Pancreas (tissue), 10 donors: ENCODE measurements at places on chromosomes 3 and 15. TPM values are rescaled to one million over a fixed set of nuclear protein-coding genes. Genes with fewer than 3 reads are reported as not detected.

DNA sequence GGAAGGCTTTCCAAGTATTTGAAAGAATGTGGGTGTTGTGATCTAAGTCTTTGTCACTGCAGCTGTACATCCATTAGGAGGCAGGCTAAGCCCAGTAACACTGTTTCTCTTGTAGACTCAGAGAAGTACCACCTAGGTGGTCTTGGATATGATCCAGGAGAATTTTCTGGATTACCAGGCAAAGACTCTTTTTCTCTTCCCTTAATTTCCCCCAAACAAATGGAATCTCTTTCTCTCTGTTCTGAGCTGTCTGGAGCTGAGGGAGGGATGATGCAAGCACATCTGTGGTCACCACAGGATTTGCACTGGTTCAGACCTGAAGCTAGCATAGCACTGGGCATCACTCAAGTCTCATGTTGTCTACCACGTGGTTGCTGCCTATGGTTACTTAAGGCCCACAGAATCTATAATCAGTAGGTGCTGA is 227.6 kb downstream of the NECTIN3 start:
- H3K4me3 ChIP-seq = no peak overlapping the region
- no peak overlapping the region for H3K27ac ChIP-seq
- H3K36me3 ChIP-seq = no peaks in the 10 kb centered on the region

- no peak overlapping the region for H3K27ac ChIP-seq
- DNase-seq = no peak
- H3K4me3 ChIP-seq = no peak overlapping the region
- H3K36me3 ChIP-seq = no peaks in the 10 kb centered on the region
- no peaks in the 10 kb centered on the region for H3K4me1 ChIP-seq
These were observed 36.6 kb downstream of the ATP2B2 start for GRCh38 chr3:10468613-10469354.

GRCh38 chr15:58438956-58439355 is 7.2 kb downstream of the LIPC start:
- H3K4me1 ChIP-seq = peaks cover 33% of the 10 kb centered on the region
- DNase-seq = no peak
- H3K4me3 ChIP-seq = no peak overlapping the region
- H3K27me3 ChIP-seq = no peaks in the 10 kb centered on the region

DNA sequence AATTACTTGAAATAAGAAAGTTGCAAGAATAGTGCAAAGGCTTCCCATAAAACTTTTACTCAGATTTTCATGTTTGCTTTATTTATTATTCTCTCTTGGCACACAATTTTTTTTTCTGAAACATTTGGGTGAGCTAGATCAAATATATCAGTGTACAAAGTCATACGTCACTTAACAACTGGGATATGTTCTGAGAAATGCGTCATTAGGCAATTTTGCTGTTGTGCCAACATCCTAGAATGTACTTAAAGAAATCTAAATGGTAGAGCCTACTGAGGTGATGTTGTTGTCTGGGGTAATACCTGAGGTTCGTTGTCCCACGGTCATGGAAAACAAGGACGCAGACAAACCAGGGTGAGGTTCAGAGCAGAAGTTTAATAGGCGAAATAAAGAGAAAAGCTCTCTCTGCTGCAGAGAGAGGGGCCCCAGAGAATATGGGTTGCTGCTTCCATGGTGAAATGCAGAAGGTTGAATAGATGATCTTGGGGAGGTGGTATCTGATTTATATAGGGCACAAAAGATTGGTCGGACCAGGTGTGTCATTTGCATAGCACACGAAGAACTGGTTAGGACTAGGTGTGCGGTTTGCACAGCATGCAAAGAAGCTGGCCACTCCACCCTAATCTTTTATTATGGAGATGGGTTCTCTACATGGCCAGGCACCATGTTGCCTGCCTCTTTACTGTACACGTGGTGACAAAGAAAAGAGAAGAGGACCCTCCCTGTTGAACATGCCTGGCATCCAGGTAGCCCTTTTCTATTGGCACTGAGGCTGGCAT is 8.8 kb upstream of the GRAMD1C start:
- H3K4me1 ChIP-seq = peaks cover 6% of the 10 kb centered on the region
- DNase-seq = no peak
- no peaks in the 10 kb centered on the region for H3K27me3 ChIP-seq
- H3K4me3 ChIP-seq = no peak overlapping the region
- no peak overlapping the region for H3K27ac ChIP-seq

DNA sequence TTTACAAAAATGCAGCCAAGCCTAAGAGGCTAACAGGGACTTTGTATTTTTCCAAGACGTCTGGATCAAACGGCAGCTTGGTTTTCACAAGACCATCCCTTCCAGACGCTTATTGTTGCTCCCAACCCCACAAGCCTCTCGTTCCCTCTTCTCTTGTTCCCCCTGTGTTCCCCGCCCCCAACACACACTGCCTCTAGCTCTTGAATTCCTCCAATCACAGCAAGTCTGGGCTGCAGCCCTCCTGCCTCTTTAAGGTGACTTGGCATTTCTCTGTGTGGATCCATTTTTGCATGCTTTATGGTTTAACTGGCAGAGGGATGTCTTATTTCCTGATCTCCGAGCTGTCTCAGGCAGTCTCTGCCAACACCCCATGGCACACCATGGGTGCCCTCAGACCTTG is 182.2 kb downstream of the ABHD5 start:
- no peaks in the 10 kb centered on the region for H3K27me3 ChIP-seq
- H3K4me1 ChIP-seq = no peaks in the 10 kb centered on the region
- DNase-seq = no peak
- no peaks in the 10 kb centered on the region for H3K36me3 ChIP-seq
- H3K27ac ChIP-seq = no peak overlapping the region

DNA sequence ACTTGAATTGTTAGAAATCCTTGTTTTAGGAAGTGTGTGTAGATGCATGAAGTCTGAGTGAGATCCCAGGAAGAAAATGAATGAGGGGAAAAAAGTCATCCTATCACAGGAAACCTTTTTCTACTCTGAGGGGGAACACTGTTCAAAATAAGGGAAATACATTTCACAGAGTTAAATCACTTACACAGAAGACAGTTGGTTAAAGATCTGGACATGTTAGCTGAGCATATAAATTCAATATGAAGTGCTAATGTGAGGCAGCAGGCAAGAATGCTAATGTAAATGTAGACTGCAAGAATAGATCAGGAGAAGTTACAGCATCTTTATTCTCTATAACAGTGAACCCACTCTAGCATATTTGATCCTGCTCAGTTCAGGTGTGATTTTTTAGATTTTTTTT is 2.6 kb downstream of the TBCCD1 start:
- H3K4me1 ChIP-seq = peaks cover 8% of the 10 kb centered on the region
- no peaks in the 10 kb centered on the region for H3K36me3 ChIP-seq
- no peak overlapping the region for H3K4me3 ChIP-seq
- H3K27ac ChIP-seq = no peak overlapping the region

DNA sequence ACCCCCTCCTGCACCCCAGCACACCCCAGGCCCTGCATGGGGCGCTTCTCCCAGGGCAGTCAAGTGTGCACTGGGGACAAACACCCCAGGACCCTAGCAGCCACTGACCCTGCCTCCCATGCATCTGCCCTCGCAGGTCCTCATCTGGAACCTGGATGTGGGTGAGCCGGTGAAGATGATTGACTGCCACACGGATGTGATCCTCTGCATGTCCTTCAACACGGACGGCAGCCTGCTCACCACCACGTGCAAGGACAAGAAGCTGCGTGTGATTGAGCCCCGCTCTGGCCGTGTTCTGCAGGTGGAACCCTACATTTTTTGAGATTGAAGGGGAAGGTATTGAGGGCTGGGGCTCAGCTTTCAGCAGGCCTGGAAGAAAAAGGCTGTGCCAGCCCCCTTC is 109.3 kb downstream of the ANP32A start:
- H3K27me3 ChIP-seq = no peaks in the 10 kb centered on the region
- H3K4me3 ChIP-seq = no peak overlapping the region
- no peak overlapping the region for H3K27ac ChIP-seq
- H3K4me1 ChIP-seq = no peaks in the 10 kb centered on the region
- DNase-seq = no peak
- H3K36me3 ChIP-seq = no peaks in the 10 kb centered on the region

DNA sequence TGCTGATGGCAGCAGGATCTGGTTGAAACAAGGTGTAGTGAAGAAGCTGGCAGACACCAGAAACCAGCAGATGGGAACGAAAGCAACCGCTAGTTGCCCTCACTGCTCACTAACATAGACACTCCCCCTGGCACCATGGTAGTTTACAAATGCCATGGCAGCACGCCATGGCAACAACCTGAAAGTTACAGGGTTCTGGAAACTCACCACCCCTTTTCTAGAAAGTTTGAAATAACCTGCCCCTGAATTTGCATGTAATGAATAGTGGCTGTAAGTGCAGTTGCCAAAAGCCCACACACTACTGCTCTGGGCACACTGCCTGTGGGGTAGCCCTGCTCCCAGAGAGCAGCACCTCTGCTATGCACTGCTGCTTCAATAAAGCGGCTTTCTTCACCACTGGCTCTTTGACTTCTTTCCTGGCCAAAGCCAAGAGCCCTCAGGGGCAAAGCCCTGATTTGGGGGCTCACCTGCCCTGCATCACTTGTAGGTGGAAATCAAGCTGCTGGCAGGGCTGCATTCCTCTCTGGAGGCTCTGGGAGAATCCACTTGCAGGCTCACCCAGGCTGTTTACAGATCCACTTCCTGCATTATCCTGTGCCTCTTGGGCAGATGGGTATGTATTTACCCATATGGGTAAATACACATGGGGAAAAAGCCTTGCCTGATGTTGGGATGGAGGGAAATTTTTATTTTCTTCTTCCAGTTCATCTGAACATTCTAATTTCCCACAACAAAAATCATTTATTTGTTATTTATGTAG is 2.0 kb upstream of the GP9 start:
- no peak overlapping the region for H3K4me3 ChIP-seq
- H3K36me3 ChIP-seq = no peaks in the 10 kb centered on the region
- H3K27me3 ChIP-seq = no peaks in the 10 kb centered on the region

- H3K27me3 ChIP-seq = no peaks in the 10 kb centered on the region
- no peak overlapping the region for H3K4me3 ChIP-seq
- H3K36me3 ChIP-seq = no peaks in the 10 kb centered on the region
- H3K27ac ChIP-seq = no peak overlapping the region
These were observed 1258.2 kb upstream of the ALCAM start for GRCh38 chr3:104108522-104108921.

GRCh38 chr3:191882289-191882688 is 421.3 kb downstream of the PYDC2 start:
- H3K4me1 ChIP-seq = no peaks in the 10 kb centered on the region
- H3K27me3 ChIP-seq = no peaks in the 10 kb centered on the region
- no peak overlapping the region for H3K27ac ChIP-seq
- H3K36me3 ChIP-seq = no peaks in the 10 kb centered on the region
- no peak overlapping the region for H3K4me3 ChIP-seq
- no peak for DNase-seq

DNA sequence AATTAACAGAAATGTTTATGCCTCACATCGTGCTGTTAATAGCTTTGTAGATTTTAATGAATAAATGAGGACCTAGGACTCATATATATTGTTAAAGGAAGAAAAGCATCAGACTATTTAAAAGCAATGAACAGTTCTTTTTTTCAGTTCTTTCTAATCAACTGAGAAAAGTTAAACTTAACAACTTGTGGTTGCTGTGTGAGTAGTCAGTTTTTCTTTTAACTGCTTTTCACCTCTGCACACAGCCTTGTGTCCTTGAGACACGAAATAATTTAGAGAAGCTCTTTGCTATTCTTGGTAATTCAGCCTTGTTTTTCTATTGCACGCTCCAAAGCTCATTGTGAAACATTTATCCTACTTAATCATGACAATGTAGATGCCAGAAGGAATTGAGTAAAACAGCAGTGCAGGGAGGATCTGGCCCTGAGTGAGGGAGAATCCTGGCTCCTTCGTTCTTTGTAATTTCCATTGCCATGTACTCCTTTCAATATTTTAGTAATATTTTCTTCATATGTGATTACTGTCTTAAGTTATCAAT is 499.0 kb downstream of the PYDC2 start:
- H3K27me3 ChIP-seq = no peaks in the 10 kb centered on the region
- no peaks in the 10 kb centered on the region for H3K36me3 ChIP-seq
- no peaks in the 10 kb centered on the region for H3K4me1 ChIP-seq
- H3K4me3 ChIP-seq = no peak overlapping the region
- DNase-seq = no peak
- H3K27ac ChIP-seq = no peak overlapping the region

- no peak for DNase-seq
- H3K27ac ChIP-seq = no peak overlapping the region
- H3K4me3 ChIP-seq = no peak overlapping the region
- no peaks in the 10 kb centered on the region for H3K27me3 ChIP-seq
These were observed 174.9 kb downstream of the TNIK start for GRCh38 chr3:171285287-171285686.

- no peaks in the 10 kb centered on the region for H3K4me1 ChIP-seq
- H3K4me3 ChIP-seq = no peak overlapping the region
- H3K27ac ChIP-seq = no peak overlapping the region
- no peaks in the 10 kb centered on the region for H3K27me3 ChIP-seq
These were observed 75.2 kb downstream of the LYSMD4 start for GRCh38 chr15:99657996-99658395.

GRCh38 chr15:74136540-74136813 is 6.1 kb downstream of the ISLR2 start:
- no peak for DNase-seq
- H3K27ac ChIP-seq = no peak overlapping the region
- no peak overlapping the region for H3K4me3 ChIP-seq

DNA sequence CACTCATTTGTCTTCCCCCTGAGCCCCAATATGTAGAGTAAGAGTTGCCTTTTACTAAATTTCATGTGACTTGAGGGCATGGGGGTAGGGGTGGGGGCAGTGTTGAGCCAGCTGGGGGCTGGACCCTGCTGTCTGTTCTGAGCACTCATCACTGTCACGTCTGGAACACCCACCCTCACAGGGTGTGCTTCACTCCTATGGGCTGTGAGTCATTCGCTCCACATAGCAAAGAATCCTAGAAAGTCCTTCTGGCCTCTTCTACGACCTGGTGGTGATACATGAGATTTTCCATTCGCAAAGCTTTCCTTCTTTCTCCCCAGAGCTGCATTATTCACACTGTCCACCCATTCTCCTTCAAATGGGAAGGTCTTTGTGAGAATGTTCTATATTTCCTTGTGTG is 43.6 kb upstream of the MGLL start:
- no peak overlapping the region for H3K27ac ChIP-seq
- H3K27me3 ChIP-seq = no peaks in the 10 kb centered on the region
- DNase-seq = no peak
- no peaks in the 10 kb centered on the region for H3K4me1 ChIP-seq
- H3K4me3 ChIP-seq = no peak overlapping the region
- no peaks in the 10 kb centered on the region for H3K36me3 ChIP-seq

DNA sequence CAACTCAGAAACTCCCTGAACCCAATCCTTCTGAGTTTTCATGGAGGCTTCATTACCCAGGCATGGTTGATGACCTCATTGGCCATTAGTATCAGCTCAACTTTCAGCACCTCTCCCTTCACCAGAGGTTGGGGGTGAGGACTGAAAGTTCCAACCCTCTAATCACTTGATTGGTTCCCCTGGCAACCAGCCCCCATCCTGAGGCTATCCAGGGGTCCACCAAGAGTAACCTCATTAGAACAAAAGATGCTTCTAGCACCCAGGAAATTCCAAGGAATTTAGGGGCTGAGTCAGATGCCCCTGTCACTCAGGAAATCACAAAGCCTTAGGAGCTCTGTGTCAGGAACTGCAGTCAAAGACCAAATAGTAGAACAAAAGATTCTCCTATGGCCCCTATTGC is 43.8 kb downstream of the ADAMTSL3 start:
- no peak overlapping the region for H3K4me3 ChIP-seq
- H3K4me1 ChIP-seq = no peaks in the 10 kb centered on the region
- no peak for DNase-seq
- H3K27ac ChIP-seq = no peak overlapping the region

The RTP1 gene
- not detected for total RNA-seq

The SERINC4 gene
- total RNA-seq = not detected

The GPR171 gene
- total RNA-seq = not detected

The CSPG4 gene
- total RNA-seq = 0.95 TPM

The PHC3 gene
- 28.5 TPM for total RNA-seq

The LTF gene
- 11.4 TPM for total RNA-seq

The SRGAP3 gene
- 5.1 TPM for total RNA-seq

The UBA7 gene
- 21.1 TPM for total RNA-seq

The ITPKA gene
- 1.2 TPM for total RNA-seq

The TMCO5A gene
- total RNA-seq = not detected

The FGF7 gene
- 14.4 TPM for total RNA-seq

The SSUH2 gene
- total RNA-seq = 0.78 TPM
